ENCODE measurements at places on chromosomes 2 and 18. TPM values are rescaled to one million over a fixed set of nuclear protein-coding genes. Genes with fewer than 3 reads are reported as not detected.

DNA sequence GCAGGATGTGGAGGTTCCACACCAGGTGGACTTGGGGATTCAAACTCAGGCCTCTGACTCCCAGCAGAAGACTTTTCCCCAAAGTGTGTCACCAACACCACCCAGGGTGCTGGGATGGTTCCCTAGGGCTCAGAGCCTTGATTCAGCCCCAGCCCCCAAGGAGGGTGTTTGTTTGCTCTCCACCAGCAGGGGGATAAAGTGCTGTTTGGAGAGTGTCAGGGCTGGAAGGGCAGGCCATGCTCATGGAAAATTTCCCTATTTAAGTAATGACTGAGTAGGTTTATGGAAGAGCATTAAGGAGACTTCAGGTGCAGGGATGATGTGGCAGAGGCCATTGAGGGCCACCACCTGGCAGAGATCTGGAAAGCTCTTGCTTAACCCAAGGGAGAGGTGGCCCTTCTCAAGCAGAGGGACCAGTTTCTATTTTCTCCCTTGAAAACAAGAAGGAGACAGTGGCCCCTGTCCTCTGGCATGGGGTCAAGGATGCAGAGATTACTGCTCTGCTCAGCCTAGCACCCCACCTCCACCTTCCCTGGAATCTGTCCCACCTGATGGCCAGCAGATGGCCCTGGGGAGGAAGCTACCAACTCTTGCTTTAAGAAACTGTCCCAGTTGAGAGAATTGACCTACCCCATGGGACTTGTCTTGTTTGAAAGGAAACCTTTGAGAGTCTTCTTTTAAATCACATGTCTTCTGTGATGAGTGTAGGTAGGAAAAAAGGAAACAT is 122.1 kb downstream of the ACOXL start:
- H3K27me3 ChIP-seq, result peaks cover 2% of the 10 kb centered on the region
- peaks cover 4% of the 10 kb centered on the region for H3K36me3 ChIP-seq
- H3K4me1 ChIP-seq, result peaks cover 87% of the 10 kb centered on the region
- H3K27ac ChIP-seq, result peak overlapping the region; percentile 15

DNA sequence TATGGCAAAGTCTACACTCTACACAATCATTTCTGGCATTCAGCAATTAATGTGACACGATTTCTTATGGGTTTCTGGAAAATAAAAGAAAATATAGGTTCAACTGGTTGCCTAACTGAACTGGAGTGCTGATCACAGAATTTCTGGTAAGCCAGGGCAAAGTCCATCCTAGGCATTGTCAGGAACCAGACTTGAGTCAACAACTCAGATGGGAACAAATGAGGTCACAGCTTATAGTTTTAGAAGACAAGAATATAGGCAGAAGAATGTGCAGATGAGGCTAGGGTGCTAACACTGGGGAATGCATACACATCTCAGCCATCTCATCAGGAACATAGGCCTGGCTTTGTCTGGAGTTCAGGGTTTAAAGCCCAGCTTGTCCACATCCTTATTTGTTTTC is 317.2 kb upstream of the ID2 start:
- peaks cover 9% of the 10 kb centered on the region for H3K27me3 ChIP-seq
- DNase-seq, result no peak
- no peak overlapping the region for H3K27ac ChIP-seq
- no peak overlapping the region for H3K4me3 ChIP-seq
- no peaks in the 10 kb centered on the region for H3K4me1 ChIP-seq
- no peaks in the 10 kb centered on the region for H3K36me3 ChIP-seq

DNA sequence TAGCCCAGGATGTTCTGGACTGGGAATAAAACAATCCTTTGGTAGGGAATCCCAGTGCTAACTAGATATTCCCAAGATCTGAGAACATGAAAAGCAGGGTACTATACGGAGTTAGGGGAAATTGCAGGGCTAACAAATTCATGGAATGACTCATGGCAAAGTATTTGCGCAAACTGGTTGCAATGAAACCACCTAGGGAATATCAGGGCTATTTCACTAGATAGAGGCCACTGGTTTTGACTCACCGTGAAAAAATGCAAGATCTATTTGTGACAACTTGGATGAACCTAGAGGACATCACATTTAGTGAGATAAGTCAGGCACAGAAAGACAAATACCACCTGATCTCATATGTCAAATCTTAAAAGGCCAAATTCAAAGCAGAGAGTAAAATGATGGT is 233.3 kb downstream of the MBD2 start:
- no peaks in the 10 kb centered on the region for H3K4me1 ChIP-seq
- no peak overlapping the region for H3K27ac ChIP-seq
- H3K27me3 ChIP-seq, result no peaks in the 10 kb centered on the region
- H3K4me3 ChIP-seq, result no peak overlapping the region
- no peak for DNase-seq

GRCh38 chr2:216339456-216340279 is 32.6 kb downstream of the MARCHF4 start:
- no peaks in the 10 kb centered on the region for H3K36me3 ChIP-seq
- DNase-seq, result no peak
- H3K4me1 ChIP-seq, result peaks cover 4% of the 10 kb centered on the region

DNA sequence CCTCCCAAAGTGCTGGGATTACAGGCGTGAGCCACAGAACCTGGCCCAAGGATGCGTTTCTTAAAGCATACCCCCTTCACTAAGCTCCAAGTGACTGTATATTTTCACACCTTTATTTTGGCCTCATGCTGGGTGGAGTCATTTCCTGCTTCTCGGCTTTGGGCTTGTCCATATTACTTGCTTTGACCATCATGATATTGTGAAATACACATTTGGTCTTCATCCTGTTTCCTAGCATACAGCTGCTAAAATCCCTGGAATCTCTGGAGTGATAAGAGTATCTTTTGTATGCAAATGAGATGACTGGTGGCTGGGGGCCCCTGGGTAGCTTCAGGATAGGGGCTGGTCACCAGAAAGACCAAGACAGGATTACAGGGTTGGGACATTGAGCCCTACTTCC is 17.6 kb upstream of the COLEC12 start:
- no peak overlapping the region for H3K27ac ChIP-seq
- no peaks in the 10 kb centered on the region for H3K27me3 ChIP-seq
- peaks cover 5% of the 10 kb centered on the region for H3K4me1 ChIP-seq
- DNase-seq, result no peak
- no peak overlapping the region for H3K4me3 ChIP-seq

DNA sequence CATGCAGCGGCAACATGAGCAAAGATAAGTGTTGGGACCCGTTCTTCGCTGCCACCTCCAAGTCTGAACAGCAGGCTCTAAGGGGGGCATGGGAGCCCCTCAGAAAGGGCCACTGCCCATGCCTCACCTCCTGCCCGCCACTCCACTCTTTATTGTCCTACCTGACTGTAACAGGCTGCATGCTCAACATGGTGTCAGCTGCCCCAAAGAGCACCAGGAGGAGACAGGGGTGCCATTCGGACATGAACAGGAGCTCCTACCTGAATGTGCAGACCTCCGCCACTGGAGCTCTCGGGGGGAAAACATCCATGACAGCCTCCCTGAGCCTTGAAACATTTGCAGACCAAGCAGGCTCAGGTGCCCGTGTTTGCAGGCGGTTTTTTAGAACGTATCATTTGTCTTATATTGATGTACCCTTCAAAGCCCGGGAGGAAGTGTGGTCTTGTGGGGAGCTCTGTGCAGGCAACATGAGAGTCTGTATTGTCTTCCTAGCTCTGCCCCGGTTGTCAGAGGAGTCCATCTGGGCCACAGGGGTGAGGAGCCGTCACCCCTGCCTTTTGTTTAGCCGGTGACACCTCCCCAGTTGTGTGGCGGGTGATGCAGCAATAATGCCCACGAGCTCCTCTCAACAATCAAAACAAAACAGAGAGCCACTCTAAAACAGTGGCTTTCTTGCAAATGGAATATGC is 35.1 kb upstream of the CD8A start:
- H3K4me3 ChIP-seq, result peak overlapping the region; percentile 65
- H3K4me1 ChIP-seq, result peaks cover 13% of the 10 kb centered on the region
- peak; percentile 27 for DNase-seq
- peaks cover 9% of the 10 kb centered on the region for H3K27me3 ChIP-seq
- no peak overlapping the region for H3K27ac ChIP-seq

GRCh38 chr2:27711804-27712203 is 48.1 kb downstream of the SLC4A1AP start:
- DNase-seq, result no peak
- H3K4me1 ChIP-seq, result peaks cover 20% of the 10 kb centered on the region
- H3K36me3 ChIP-seq, result no peaks in the 10 kb centered on the region
- H3K4me3 ChIP-seq, result no peak overlapping the region
- H3K27ac ChIP-seq, result no peak overlapping the region

GRCh38 chr2:170707821-170708795 is 7.0 kb upstream of the SP5 start:
- peaks cover 70% of the 10 kb centered on the region for H3K27me3 ChIP-seq
- no peak overlapping the region for H3K27ac ChIP-seq
- H3K4me1 ChIP-seq, result peaks cover 16% of the 10 kb centered on the region
- no peak for DNase-seq

- no peaks in the 10 kb centered on the region for H3K36me3 ChIP-seq
- no peak overlapping the region for H3K27ac ChIP-seq
- no peak for DNase-seq
- H3K27me3 ChIP-seq, result no peaks in the 10 kb centered on the region
- H3K4me1 ChIP-seq, result no peaks in the 10 kb centered on the region
- no peak overlapping the region for H3K4me3 ChIP-seq
Observed at GRCh38 chr18:74976331-74976909, 232.5 kb downstream of the PTGR3 start.

GRCh38 chr18:59646228-59646962 is 50.8 kb downstream of the CCBE1 start:
- H3K36me3 ChIP-seq, result no peaks in the 10 kb centered on the region
- H3K4me3 ChIP-seq, result no peak overlapping the region
- no peaks in the 10 kb centered on the region for H3K27me3 ChIP-seq
- H3K27ac ChIP-seq, result no peak overlapping the region
- H3K4me1 ChIP-seq, result no peaks in the 10 kb centered on the region
- no peak for DNase-seq

GRCh38 chr2:40041422-40042382 is 262.6 kb upstream of the THUMPD2 start:
- no peak for DNase-seq
- peaks cover 33% of the 10 kb centered on the region for H3K36me3 ChIP-seq
- H3K4me1 ChIP-seq, result peaks cover 25% of the 10 kb centered on the region
- H3K4me3 ChIP-seq, result no peak overlapping the region
- H3K27ac ChIP-seq, result no peak overlapping the region
- H3K27me3 ChIP-seq, result no peaks in the 10 kb centered on the region

- no peaks in the 10 kb centered on the region for H3K36me3 ChIP-seq
- peaks cover 37% of the 10 kb centered on the region for H3K4me1 ChIP-seq
Observed at GRCh38 chr2:46197672-46198071, 99.5 kb upstream of the EPAS1 start.

GRCh38 chr2:88114889-88115288 is 13.0 kb downstream of the FABP1 start:
- no peak overlapping the region for H3K27ac ChIP-seq
- no peak for DNase-seq
- peaks cover 3% of the 10 kb centered on the region for H3K27me3 ChIP-seq
- no peak overlapping the region for H3K4me3 ChIP-seq
- H3K36me3 ChIP-seq, result no peaks in the 10 kb centered on the region

DNA sequence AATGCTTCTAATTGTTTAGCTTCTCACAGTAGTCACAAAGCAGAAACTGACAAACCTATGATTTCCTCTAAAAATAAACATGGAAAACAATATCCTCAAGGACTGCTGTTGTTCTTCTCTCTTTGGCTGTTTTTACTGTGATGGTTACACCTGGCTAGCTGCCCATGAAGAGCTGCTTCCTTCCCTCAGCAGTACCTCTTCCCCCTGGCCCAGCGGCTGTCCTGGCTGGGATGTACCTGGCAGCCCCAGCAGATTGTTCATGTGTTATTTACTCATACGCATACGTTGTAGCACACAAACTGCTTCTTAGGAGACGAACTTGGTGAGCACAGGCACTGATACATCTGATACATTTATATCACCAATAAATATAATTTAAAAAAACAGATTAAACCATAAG is 27.4 kb downstream of the NEMP2 start:
- DNase-seq, result no peak
- peaks cover 64% of the 10 kb centered on the region for H3K36me3 ChIP-seq
- H3K27ac ChIP-seq, result no peak overlapping the region
- no peaks in the 10 kb centered on the region for H3K27me3 ChIP-seq
- H3K4me1 ChIP-seq, result peaks cover 7% of the 10 kb centered on the region

DNA sequence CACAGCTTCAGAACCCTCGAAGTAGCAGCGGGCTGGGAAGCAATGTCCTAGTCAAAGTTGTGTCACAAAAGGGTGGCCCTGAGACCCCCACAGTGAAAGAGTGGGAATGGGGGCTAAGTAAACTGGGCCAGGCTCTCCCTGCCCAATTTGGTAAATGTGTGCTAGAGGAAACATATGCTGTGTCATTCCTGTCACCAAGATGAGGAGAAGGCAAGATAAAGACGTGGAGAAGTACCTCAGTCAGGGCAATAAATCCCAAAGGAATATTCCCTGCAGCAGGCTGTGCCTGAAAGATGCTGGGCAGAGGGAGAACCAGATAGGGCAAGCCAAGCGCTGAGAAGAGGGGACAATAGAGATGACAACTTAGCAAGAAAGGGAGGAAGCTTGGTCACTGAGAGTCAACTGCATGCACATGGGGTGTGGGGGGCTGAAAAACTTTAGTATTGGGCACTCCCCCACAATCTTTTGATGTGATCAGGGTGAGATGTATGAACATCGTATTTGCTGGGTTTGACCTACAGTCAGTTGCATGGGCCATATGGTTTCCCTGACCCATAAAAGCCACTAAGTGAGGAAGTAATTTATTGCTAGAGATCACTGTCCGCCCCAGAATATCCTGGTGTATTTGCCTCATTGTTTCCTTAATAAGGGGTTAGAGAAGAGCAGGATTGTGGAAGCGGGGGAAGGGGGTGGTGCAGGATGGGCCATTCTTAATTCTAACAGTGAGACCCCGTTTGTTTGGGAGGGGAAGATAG is 49.9 kb upstream of the CXCR4 start:
- DNase-seq, result no peak
- no peaks in the 10 kb centered on the region for H3K36me3 ChIP-seq
- no peak overlapping the region for H3K27ac ChIP-seq
- peaks cover 5% of the 10 kb centered on the region for H3K4me1 ChIP-seq

GRCh38 chr2:182543741-182544525 is 117.1 kb upstream of the PDE1A start:
- H3K27me3 ChIP-seq, result no peaks in the 10 kb centered on the region
- DNase-seq, result no peak
- no peaks in the 10 kb centered on the region for H3K4me1 ChIP-seq
- H3K4me3 ChIP-seq, result no peak overlapping the region

SERPINB2 gene
- total RNA-seq, result not detected

CROCC2 gene
- total RNA-seq, result not detected

RESP18 gene
- total RNA-seq, result not detected

KCNG2 gene
- not detected for total RNA-seq

DLX1 gene
- total RNA-seq, result 0.09 TPM

MAPRE3 gene
- total RNA-seq, result 1.8 TPM

CNTNAP5 gene
- total RNA-seq, result not detected

SEMA4C gene
- 32.0 TPM for total RNA-seq

MARCO gene
- not detected for total RNA-seq

GCG gene
- total RNA-seq, result not detected

RPRM gene
- not detected for total RNA-seq

FLACC1 gene
- total RNA-seq, result 0.84 TPM
